Non-pigmented ciliary epithelial cell (primary cell): ENCODE measurements at places on chromosomes 4 and X.

DNA sequence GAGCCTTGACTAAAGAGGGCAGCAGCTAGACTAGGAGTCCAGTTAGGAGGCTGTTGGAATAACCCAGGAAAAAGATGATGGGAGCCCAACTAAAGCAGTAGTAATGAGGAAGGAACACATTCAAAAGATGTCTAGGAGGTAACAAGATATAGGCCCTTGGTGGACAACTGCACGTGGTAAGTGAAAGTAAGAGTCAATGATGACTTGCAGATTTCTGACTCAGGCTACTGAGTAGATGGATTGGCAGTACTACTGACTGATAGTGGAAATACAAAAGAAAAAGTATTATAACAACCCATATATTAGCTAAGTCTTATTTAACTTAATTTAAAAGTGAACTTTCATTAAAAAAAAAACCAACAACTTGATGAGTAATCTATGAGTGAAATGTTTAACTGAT lies 74.0 kb downstream of the PAK3 start:
- DNase-seq: no peak

GRCh38 chrX:18676470-18676869 lies 4.6 kb upstream of the RS1 start:
- DNase-seq: no peak

DNA sequence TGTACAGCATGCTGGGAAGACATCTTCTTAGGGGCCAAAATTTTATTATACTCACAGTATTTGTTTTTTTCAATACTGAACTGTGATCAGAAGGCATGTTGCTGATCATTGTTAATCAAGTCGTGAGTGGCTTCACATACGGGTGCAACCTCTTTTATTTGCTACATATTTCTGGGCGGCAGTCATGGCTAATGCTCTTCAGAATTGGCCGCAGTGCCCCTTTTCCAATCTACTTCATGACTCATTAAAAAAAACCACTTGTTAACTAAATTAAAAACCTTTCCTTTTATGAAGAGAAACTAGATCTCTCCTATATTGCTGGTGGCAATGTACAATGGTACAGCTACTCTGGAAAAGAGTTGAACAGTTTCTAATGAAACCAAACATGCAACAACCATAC lies 101.5 kb upstream of the C1GALT1C1 start:
- DNase-seq: no peak

GRCh38 chr4:121339307-121339706 lies 41.5 kb downstream of the QRFPR start:
- DNase-seq: no peak

DNA sequence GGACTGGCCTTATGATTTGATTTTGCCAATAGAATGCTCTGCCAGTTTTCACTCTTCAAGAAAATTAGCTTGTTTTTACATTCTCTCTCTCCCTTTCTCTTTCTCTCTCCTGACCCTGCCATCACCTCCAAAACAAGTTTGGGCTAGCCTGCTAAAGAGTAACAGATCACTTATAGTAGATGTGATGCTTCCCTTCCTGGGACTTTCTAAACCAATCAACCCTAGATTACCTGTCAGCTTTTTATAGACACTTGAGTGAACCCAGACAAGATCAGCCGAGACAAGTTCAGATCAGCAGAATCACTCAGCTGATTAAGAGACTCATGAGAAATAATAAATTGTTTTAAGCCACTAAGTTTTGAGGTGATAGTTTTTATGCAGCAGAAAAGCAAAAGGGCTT lies 521.2 kb downstream of the ANKRD50 start:
- no peak for DNase-seq

- no peak for DNase-seq
Observed at GRCh38 chrX:129600981-129601424, 53.8 kb downstream of the APLN start.

DNA sequence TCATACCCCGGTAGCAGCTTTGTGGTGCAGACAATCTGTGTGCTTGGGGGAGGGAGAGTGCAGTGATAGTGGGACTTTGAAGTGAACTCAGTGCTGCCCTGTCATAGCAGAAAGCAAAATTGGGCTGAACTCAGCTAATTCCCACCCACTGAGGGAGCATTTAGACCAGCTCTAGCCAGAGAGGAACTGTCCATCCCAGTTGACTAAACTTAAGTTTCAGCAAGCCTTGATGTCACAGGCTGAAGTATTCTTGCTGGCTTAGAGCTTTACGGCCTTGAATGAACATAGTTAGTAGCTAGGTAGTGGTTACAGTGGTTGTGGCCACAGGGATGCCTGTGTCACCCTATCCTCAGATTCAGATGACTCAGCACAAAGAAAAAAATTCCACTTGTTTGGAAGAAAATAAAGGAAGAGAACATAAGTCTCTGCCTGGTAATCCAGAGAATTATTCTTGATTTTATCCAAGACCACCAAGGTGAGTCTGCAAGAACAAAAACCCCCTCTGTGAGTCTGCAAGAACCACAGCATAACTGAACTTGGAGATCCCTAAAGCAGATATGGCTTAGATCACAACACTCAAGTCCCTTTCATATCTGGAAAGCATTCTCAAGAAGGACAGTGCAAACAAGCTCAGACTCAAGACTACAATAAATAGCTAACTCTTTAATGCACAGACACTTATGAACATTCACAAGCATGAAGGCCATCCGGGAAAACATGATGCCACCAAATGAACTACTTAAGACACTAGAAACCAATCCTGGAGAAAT lies 39.4 kb downstream of the ADH7 start:
- peak; percentile 60 for DNase-seq

- no peak for DNase-seq
Observed at GRCh38 chrX:40721489-40722106, 13.7 kb downstream of the MED14 start.

DNA sequence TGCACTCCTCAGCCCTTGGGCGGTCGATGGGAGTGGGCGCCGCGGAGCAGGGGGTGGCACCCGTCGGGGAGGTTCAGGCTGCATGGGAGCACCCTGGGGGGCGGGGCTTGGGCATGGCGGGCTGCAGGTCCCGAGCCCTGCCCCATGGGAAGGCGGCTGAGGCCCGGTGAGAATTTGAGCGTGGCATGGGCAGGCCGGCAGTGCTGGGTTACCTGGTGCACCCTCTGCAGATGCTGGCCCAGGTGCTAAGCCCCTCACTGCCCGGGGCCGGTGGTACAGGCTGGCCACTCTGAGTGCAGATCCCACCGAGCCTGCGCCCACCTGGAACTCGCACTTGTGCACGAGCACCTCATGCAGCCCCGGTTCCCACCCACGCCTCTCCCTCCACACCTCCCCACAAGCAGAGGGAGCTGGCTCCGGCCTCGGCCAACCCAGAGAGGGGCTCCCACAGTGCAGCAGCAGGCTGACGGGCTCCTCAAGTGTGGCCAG lies 556.3 kb downstream of the GALNTL6 start:
- no peak for DNase-seq

DNA sequence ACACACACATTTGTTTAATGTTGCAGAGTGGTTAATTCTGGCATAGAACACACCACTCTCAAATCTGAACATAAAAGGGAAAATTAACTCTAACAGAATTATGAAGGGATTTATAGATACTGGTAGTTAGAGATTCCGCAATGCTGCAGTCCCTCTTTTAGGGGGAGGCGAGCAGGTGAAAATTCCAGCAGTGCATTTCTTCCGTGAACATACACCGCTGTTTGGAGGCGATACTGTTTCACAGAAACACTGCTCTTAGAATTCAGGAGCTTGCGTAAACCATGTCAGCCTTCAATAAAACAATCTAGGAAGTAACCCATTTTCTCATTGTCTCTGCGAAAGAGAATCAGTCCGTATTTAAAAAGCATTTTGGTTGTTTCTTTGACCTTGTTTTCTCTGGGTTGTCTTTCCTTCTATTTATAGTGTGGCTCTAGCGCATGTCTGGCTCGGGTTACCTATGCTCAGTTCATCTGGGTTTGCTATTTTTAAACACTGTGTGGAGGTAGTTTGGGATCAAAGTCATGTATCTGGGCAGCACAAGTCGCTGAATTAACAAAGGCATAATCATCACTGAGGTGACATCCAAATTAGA lies 90.4 kb downstream of the GPAT3 start:
- no peak for DNase-seq

- DNase-seq: no peak
Observed at GRCh38 chrX:154486396-154487207, at the start of gene UBL4A. Gene UBL4A (minus strand): TSS chrX:154486615. CDS start chrX:154486584, 31 bp downstream.

DNA sequence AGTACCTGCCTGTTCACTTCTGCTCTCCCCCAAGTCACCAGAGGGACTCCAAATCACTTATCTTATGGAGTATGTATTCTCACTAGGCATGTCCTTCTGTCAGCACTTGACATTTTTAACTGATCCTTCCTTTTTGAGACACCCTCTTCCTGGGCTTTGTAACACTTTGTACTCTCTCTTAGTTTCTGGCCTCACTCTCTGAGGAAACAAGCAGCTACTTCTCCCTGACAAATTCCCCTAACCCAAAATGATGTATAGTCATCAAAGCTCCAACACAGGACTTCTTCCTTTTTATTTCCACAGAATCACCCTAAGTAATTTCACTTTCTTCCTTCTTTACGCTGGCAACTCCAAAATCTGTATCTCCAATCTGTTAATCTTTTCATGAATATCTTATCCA lies 101.8 kb downstream of the ARAP2 start:
- DNase-seq: no peak

- no peak for DNase-seq
Observed at GRCh38 chr4:158912806-158913205, 144.0 kb downstream of the FNIP2 start.

DNA sequence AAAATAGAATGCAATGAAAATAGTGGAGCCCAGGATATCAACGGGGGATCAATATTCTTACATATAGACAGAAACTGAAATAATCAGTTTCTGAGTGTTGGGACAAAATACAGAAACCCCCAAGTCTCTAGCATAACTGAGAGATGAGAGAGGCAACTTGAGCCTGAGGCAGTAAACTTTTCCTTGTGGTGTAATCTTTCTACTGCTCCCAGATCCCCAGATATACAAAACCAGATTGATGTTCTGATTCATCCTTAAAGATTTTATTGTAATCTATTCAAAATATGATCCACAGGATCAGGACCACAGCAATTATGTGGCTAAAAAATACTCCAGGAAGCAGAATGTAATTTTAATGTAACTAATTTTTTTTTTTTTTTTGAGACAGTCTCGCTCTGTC lies 2282.6 kb downstream of the ARAP2 start:
- DNase-seq: peak; percentile 27

GRCh38 chr4:650951-651883 lies 22.9 kb downstream of the ATP5ME start:
- no peak for DNase-seq

DNA sequence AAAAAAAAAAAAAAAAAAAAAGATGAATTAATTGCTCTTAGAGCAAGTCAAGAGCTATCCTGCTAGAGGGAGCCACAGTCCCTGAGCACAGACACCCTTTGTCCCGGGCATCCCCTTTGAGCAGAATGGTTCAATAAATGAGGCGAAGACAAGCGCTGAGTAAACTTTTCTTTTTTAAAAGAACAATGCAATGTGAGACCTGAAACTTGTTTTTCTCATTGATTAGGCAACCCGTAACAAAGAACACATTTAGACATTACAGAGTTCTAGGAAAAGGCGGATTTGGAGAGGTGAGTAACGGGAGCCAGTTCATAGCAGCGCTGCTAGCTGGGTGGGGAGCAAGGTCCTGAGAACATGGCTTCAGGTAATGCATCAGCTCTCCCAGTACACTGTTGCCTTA lies 46.1 kb downstream of the GRK4 start:
- no peak for DNase-seq

GRCh38 chr4:30122711-30123110 lies 597.5 kb upstream of the PCDH7 start:
- no peak for DNase-seq

DNA sequence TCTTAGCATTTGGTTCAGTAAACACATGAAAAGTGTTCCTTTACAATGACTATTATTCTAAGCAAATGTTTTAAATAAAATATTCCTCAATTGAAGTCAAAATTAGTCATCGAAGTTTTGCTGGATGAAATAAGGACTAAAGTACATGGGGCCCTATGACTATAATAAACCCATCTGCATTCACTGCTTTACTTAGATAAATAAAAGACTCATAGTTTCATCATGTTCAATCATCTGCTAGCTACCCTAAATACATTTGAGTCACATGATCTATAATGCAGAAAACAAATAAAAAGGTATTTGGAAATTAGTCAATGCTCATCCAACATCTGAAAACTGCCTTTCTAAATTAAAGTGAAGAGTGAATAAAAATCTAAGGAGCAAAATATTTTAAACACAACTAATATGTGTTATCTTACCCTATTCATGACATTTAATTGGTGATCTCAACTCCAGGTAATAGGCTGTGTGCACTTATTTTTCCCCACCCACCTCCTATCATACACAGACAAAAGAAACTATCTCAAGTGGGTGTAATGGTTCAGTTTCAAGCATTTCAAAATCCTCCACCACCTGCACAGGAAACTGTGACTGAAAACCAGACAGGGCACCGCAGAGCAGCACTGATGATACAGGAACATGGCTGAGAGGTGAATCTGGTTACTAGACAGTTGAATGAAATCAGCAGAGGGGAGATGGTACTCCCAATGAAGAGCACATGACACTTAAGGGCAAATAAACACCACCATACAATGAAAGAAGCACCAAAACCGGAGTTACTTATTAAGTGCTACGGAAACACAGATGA lies 78.6 kb downstream of the CAMK2D start:
- peak; percentile 48 for DNase-seq

DNA sequence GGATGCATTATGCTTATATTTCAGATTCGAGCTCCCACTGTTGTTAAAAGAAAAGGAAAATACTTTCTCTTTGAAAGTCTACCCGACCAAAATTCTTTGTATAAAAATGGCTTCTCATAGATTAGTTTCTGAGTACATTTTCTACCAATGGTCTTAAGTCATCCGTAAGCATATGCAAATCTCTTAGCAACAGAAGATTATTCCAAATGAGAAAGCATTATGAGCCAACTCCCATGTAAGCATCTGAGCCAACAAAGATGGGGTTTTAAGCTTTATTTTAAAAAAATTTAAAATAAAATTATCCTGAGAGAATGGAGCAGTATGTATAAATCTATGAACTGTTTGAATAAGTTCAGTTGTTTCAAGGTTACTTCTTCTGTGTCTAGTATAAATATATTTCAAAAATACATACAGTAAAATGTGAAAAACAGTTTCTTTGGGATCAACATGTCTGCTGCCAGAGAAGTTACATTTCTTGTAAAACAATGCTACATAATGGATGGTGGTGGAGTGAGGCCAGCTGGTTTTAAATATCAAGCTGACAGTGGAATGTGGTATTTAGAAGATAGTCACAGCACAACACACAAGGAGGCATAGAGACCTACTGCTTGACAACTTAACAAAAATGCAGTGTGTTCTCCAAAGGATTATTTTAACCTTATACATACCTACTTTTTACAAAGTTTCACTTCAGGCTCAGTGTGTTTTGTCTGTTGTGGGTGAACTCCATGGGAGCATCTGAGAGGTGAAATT lies 199.5 kb upstream of the DIPK2B start:
- DNase-seq: no peak

DNA sequence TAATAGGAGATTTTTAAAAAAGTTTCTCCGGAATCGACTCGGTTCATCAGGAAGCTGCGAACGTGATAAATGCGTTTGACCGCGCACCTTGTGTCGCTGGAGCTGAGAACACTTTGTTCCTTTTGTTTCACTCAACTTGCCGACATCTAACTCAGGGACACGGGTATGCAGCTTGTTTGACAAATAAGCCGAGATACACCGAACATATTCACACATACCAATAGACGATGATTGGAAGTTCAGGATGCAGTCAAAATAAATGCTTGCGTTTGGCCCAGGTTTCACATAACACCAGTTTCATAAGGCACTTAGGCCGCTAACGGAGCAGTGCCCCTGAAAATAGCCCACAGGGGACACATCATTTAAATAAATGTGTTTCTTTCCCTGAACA lies 932 bp upstream of the SHISA3 start:
- DNase-seq: no peak
